ENCODE measurements at places on chromosomes 4 and X.

GRCh38 chrX:132563976-132564375 lies 75.1 kb upstream of the MBNL3 start:
- DNase-seq = no peak

DNA sequence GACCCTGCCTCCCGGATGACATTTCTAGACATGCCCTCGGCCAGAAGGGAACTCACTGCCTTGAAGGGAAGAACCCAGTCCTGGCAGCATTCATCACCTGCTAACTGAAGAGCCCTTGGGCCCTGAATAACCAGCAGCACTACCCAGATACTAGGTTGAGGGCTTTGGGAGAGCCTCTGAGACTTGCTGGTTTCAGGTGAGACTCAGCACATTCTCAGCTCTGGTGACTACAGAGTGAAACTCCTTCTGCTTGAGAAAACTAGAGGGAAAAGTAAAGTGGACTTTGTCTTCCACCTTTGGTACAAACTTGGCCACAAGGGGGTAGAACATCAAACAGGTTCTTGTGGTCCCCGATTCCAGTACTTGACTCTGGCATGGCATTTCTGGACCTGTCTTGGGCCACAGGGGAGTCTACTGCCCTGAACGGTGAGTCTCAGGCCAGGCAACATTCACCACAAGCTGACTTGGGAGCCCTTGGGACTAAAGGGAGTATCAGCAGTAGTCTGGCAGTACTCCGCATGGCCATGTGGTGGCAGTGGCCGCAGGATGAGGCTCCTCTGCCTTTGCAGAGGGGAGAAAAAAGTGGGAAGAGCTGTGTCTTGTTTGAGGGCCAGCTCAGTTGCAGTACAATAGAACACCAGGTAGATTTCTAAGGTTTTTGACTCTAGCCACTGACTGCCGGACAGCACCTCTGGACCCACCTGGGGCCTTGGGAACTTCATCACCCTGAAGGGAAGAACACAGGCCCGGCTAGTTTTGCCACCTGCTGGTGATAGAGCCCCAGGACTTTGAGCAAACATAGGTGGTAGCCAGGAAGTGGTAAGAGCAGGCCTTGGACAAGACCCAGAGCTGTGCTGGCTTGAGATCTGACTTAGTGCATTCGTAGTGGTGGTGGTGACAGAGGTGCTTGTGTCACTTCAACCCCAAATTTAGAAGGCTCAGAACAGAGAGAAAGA lies 414.8 kb downstream of the OPHN1 start:
- peak; percentile 0 for DNase-seq

GRCh38 chrX:148371291-148371690 lies 129.1 kb upstream of the AFF2 start:
- no peak for DNase-seq

- peak; percentile 34 for DNase-seq
These were observed 239.6 kb downstream of the GRXCR1 start for GRCh38 chr4:43132010-43132582.

DNA sequence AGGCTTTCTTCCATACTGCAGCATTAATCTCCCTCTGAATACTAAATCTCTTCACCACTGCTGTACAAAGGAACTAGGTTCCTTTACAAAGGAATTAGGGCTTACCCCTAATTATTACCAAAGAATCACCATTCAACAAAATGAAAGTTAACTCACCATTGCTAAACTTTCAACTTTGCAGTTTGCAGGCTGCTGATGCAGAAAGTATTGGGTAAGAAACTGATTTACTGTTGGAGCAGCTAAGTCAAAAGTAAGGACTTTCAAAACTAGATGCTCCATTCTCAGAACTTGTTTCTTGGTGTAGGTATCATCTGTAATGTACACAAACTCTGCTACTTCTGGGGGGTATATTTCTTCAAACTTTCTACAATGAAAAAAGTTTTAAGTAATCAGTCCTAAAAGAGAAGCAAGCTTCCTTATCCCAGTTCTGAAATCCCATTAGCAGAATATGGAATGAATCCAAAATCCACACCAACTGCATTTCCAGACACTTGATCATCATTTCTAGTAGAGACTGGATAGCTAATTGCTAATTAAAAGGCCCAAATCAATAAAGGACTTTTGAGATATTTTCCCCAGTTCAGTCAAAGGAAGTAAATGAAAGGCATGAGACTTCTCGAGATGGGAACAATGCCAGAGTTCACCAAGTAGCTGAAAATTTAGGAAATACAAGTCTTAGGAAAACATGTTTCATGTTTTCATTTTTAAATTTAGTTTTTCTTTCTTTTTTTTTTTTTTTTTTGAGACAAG lies 4.3 kb downstream of the CCNA2 start:
- DNase-seq = no peak

- DNase-seq = no peak
These were observed 222.0 kb downstream of the SPRY1 start for GRCh38 chr4:123618606-123619005.

GRCh38 chr4:2791518-2792395 lies 1.1 kb upstream of the SH3BP2 start:
- no peak for DNase-seq

- DNase-seq = no peak
These were observed 21.7 kb downstream of the HTT start for GRCh38 chr4:3096202-3096601.

DNA sequence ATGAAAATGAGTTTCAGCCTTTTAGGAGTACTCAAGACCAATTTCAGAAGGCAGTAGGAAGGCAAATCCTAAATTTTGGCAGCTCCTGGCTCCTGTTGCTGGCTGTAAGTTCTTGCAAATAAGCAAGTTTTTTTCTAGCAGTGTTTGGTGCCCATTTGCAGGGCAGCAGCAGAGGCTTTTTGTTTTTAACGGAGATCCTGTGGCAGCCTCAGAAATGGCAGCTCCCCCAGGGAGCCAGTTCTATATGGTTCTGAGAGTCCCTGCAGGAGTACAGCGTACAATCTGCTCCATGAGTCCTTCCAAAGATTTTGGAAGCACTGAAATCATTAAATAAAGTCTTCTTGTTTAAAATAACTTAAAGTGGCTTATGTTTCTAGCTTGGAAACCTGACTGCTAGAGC lies 171.9 kb downstream of the NDST4 start:
- DNase-seq = no peak

DNA sequence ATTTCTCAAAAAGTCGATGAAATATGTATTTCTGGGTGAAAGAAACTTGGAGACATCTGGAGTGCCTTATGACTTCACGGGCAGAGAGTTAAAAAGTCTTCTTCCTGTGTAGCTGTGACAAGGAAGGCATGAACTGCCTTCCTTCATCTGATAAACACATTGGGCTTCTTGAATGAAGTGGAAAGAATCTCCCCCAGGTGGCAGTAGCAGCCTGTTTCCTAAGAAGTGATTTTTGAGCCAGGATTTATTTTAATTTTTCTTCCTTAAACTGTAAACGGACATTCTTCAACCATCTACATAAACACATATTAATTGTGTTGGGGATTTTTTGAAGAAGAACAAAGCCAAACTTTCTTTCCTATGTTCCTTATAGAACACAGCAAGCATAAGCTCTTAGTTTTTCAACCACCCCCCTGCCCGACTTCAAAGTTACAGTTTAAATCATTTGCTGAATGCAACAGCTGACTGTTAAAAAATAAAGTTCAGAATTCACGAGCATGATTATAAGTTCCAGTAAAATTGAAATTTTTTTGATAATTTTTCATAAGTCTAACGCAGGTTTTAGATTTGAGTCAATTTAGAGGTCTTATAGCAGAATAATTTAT lies 980 bp upstream of the GIMD1 start:
- no peak for DNase-seq

DNA sequence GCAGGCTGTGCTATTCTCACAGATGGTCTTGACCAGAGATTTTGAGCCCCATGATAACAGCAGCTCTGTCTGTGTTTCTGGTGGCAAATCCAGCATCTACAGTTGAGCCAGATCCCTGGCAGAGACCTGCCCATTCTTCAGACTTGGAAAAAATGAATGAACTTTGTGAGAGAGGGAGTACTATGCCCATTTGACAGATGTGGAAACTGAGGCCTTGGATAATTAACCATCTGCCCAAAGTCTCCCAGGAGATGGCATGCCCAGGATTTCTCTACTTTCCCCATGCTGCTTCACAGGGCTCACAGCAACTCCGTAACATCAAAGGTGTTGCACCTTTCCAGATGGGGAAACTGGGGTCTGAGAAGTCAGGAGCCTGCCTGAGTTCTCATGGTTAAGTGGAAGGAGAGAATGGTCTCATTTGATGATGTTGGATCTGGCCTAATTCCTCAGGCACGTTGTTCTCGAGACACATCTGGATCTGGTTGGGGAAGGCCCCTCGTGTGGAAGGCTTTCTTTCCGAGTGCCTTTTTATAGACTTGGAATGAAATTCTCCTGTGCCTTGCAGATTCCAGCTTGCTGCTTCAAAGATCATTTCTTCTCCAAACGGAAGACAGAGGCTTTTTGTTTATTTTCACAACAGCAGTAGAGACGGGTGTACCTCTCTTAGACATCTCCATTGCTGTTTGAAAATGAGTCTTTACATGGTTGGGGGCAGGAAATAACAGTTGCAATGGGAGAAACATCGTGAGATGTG lies 73.3 kb upstream of the STX18 start:
- DNase-seq = no peak

- no peak for DNase-seq
These were observed 54.5 kb downstream of the MID2 start for GRCh38 chrX:107880054-107880610.

- DNase-seq = no peak
These were observed 119.5 kb upstream of the MAP9 start for GRCh38 chr4:155496294-155496626.

DNA sequence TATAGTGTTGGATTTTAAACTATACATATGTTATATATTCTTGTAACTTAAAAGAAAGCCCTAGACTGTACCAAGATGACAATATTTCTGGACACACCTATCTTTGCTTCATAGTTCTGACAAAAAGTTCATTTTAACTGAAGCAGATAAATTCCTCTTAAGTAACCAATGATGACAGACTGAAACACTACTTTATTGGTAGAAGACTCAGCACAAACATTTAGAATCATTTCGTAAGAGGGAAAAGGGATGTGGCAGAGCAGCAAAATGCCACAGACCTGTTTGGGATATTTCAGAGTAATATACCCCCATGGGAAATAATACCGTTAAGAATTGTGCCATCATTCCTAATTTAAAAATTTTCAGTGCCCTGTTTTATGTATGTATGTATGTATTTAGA lies 56.2 kb downstream of the APOO start:
- DNase-seq = no peak

GRCh38 chr4:81631958-81632441 lies 160.3 kb upstream of the RASGEF1B start:
- DNase-seq = no peak

DNA sequence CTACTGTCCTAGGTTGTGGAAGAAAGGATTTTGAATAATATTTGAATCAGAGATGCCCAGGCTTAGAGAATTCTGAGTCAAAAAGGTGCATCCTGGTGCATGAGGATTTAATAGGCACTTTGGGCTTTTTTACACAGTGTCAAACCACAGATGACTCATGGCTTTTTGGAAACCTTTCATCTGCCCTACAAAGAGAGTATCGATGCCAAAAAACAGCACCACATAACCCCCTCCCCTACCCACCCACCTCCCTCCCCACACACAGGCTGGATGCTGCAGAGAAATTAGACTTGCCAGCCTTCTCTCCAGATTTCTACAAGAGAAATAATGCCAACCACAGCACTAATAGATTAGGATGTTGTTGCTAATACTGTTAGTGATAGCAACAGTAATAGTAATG lies 779.3 kb downstream of the NLGN4X start:
- no peak for DNase-seq

DNA sequence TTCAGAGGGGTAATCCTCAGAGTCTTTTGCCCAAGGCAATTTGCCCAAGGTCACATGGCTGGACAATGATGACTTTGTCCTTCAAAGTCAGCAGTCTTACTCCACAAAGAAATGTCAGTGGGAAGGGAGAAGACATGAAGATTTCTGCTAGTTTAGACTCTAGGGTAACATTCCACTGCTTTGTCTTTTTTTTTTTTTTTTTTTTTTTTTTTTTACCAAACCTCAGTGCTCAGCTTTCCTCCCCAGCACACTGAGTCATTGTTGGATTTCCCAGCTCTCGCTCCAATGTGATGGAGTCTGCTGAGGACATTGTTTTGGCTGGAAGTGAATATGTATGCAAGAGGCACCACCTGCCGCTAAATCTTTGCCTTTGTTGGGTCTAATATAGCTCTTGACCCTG lies 7.2 kb upstream of the C1QTNF7 start:
- DNase-seq = no peak

DNA sequence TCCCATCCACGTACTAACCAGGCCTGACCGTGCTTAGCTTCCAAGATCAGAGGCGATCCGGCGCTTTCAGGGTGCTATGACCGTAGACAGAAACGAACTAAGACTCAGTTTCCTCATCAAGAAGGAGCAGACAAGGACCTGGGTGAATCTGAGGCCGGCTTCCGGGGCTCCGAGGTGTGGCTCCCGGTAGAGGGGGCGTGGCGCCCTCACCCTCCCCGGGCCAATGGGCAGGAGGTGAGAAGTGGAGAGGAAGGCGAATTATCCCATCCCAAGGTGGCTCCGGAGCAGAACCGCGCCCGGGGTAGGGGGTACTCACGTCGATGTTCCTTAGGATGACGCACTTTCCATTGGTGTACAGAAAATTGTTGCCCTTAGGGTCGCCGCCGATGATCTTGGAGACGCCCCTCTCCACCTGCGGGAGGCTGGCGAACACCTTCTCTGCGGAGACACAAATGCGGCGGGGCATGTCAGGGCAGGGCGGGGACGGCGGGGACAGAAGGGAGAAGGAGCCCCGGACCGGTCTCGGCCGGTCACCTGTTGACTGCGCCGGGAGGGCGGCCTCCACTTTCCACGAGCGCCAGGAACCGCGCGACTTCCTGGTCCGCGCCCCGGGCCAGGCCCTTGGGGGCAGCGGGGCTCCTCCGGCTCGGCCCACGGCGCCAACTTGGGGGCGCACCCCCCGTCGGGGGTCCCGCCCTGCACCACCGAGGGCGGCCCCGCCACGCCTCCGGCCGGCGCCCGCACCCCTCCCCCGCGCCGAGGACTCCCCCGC lies 616 bp downstream of the WDR1 start:
- DNase-seq = peak; percentile 62
